SK-N-MC (cell line): ENCODE measurements at places on chromosomes 16 and 17.

DNA sequence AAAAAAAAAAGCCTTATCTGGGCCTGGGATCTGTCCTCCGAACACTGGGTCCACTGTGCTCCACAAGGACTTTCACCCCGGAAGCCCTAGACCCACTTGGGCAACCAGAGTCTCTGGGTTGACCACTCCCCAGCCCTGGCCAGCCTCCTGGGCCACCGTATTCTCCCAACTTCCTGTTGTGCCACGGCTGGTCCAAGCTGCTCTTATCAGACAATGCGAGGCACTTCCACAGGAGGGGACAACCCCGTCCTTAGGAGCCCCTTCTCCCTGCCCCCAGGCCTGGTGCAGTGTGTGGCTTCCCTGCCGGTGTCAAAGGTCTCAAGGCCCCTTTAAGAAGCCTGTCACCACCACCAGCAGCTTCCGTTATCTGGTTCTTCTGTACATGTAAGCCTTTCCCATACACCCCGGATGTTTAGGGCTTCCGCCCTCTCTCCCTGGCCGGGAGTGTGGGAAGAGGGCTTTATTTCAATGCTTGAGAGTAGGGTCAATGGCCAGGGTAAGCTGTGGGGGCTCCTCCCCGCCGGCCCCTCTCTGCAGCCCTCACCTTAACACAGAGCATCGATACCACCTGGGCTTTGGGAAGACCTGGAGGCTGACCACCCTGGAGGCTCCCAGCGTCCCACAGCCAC lies 313.0 kb downstream of the SEC14L1 start:
- DNase-seq, result no peak

- no peak for DNase-seq
Observed at GRCh38 chr17:50265690-50266315, 8.5 kb upstream of the TMEM92 start.

DNA sequence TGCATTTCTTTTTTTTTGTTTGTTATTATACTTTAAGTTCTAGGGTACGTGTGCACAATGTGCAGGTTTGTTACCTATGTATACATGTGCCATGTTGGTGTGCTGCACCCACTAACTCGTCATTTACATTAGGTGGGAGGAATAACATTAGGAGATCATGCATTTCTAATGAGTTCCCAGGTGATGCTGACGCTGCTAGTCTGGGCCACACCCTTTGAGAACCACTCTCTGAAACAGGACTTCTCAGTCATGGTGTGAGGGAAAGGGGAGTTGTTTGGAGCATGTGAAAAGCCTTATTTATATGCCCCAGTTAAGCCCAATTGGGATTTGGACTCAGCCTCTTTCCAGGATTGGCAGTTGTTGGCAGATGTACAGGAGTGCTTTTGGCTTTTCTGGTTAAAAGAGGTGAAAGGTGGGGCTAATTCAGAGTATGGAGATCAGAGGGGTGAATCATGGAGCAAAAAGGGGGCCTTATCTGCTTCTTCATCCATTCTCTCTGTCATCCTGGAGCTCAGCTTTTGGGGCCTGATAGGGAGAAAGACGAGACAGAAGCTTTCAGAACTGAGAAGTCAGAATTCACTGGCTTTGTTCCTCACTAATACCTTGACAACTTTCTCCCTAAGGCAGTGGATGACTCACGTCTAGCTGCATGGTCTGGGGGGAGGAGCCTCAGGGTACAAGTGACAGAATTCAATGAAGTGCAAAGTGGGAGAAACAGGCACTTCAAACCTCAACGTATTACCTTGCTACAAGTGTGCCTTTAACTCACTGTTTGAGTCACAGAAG lies 180.0 kb upstream of the CACNG3 start:
- DNase-seq, result no peak

DNA sequence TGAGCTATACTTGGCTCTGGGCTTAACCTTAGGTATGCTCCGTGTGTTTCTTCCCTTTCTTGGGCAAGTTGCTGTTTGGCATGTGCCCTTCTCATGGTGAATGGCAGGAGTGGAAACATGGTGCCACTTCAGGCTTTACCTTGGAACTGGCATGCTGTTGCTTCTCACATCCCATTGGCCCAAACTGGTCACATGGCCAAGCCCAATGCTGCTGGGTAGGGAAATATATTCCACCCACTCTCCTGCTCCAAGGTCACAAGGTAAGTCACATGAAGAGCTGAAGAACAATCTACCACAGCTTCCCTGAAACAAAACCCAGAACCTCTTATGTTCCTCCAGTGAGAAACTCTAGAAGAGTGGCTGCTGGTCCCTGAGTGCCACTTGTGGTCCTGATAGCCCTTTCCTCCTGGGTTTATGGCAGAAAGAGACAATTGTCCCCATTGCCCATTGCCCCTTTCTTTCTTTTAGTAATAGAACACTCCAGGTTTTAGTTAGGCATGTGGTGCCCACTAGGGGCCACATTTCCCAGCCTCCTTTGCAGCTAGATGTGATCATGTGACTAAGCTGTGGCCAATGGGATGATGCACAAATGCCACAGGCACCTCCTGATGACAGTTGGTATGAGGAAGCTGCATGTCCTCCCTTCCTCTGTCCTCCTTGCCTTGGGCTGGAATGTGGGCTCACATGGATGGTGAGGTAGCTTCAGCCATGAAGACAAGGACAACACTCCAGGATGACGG lies 50.3 kb downstream of the MEOX1 start:
- no peak for DNase-seq
